ENCODE measurements at places on chromosomes 12 and 14. TPM values are rescaled to one million over a fixed set of nuclear protein-coding genes. Genes with fewer than 3 reads are reported as not detected.
A peak's percentile ranks its signal among the peaks of the same experiment; 100 is the strongest.

Gene ENDOU
- 0.39 TPM for total RNA-seq

DNA sequence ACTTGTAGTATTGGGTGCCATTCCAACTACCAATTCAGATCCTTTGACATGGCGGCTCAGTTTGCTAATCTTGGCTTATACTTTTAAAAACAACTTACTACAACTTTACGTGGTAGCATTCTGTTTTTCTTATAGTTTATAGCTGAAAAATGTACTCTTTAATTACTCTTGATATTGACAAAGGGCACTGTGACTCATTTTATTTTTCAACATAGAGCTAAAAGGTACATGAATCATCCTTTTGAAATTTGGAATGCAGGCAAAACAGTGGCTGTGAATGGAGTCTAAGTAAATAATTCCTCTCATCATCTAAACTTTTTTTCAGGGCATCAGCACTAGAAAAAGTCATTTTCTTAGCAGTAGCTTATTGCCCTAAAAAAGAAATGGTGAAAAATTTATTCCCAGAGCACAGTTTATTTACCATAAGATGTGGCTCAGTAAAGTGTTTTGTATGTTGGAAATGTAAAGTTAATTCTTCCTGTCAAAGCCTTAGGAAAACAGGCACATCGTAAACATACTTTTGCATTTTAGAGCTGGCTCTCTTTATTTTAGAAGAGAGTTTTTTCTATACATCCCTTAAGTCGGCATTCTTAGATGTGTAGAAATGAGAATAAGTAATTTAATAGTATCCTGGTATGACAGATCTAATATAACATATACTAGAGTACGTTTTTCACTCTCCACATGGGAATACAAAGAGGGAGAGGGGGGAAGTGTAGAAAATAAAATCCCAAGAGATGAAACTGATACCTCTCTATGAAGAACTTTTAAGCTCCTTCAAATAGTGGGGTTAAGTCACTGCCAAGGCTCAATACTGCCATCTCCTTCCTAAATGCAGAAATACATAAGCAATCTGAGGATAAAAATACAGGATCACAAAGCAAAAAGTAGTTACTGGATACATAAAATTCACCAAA is 55.2 kb downstream of the SLC25A21 start:
- DNase-seq = no peak

- DNase-seq = no peak
These were observed 15.4 kb downstream of the PXN start for GRCh38 chr12:120249875-120250795.

Gene KERA
- not detected for total RNA-seq

DNA sequence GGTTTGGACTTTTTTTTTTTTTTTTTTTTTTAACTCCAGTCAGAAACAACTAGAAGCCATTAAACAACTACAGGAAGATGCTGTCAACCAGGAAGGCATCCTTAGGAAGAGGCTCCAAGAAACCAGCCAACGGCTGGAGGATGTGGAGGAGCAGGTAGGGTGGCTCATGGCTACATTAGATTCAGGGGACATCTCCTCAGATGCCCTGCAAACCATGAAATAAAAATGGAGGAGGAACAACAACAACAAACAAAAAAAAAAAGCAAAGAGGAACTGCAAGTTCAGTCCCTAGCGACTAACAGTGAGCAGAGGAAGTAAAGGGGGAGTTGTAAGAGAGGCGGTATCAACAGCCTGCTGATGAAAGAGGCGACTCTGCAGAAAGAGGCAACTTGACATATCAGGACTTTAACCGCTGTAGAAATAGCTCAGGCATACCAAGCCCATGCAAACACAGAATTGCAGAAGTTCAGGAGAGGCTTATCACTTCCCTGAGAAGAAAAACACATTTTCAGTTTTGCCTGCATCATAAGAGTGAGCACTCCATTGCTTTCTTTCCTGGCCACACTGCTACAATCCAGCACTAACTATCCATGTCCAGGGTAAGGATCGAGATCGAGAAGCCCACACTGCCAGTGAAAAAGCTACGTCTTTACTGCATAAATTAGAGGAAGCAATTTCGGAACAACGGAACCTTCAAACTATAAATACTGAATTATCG is 103.5 kb upstream of the BCAT1 start:
- DNase-seq = no peak

Gene ACOT4
- total RNA-seq = 0.57 TPM

Gene OR6C2
- not detected for total RNA-seq

GRCh38 chr12:7869137-7869536 is 3.6 kb downstream of the SLC2A14 start:
- DNase-seq = no peak

- no peak for DNase-seq
These were observed 87.3 kb upstream of the RFX4 start for GRCh38 chr12:106495354-106495965.

DNA sequence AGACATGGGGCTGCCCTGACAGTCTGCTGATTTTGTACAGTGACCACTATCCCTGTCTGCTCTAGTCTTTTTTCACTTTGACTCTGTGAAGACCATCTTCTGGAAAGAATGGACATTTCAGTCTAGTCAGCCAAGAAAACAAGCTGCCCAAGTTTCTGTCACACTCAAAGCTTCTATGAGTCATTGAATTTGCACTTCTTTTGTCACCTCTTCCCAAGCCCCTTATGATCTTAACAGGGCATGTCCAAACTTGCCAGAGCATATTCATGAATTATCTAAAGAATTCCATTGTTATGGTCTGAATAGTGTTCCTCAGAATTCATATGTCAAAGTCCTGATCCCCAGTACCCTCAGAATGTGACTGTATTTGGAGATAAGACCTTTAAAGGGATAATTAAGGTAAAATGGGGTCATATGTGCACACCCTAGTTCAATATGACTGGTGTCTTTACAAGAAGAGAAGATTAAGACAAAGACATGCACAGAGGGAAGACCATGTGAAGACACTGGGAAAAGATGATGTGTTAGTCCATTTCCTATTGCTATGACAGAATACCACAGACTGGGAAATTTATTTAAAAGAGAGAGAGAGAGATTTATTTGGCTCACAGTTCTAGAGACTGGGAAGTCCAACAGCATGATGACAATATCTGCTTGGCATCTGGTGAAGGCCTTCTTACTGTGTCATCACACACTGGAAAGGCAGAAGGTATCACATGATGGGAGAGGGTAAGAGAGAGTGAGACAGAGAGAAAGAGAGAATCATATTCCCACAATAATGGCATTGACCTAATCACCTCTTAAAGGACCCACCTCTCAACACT is 242.6 kb downstream of the BTG1 start:
- no peak for DNase-seq

GRCh38 chr12:111773801-111774551 is 7.2 kb downstream of the ALDH2 start:
- DNase-seq = peak; percentile 94

Gene PMEL
- 0.66 TPM for total RNA-seq

DNA sequence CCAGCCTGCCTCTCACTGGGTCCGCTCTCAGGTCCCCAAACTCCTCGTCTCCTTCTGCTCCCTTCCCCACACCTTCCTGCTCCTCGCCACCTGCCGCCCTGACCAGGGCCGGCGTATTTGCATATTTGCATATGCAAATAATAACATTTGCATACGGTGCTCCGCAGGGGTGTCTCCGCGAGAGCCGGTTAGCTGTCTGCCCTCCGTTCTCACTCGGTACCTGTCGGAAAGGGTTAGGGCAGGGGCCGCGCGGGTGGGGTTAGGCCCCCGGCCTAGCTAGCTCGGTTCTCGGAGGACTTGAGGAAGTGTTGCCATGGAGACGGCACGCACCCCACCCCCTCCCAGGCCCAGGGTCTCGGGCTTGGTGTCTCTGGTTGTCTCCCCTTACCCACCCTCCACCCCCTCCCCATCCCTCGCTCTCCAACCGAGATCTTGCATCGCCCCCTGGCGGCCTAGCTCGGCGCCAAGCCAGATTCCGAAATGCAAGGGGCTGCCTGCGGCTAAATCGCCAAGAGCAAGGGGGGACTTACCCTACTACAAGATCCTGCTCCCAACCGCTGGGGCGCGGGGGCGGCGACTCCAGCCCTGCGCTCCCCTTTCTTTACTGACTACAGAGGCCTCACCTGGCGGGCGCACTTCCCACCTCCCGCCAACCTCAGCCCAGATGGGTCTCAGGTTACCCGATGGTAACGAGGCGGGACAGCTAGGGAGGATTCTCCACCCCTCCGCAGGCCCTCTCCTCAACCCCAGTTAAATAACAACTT is 8.1 kb downstream of the STAC3 start:
- DNase-seq = no peak

All from esophagus muscularis mucosa (tissue), 4 donors.